ENCODE measurements at places on chromosomes 3 and 15. TPM values are rescaled to one million over a fixed set of nuclear protein-coding genes. Genes with fewer than 3 reads are reported as not detected.

ADAMTS17 gene
- total RNA-seq, result 2.7 TPM

ANKRD63 gene
- not detected for total RNA-seq

MON1A gene
- total RNA-seq, result 7.0 TPM

CLDN18 gene
- total RNA-seq, result 114 TPM

SLC30A4 gene
- 7.8 TPM for total RNA-seq

ZFYVE19 gene
- total RNA-seq, result 23.0 TPM

CCDC54 gene
- total RNA-seq, result not detected

MASP1 gene
- 0.71 TPM for total RNA-seq

CAMKV gene
- total RNA-seq, result not detected

AGBL1 gene
- total RNA-seq, result 8.7 TPM

ACP3 gene
- 66.4 TPM for total RNA-seq

BHLHE40 gene
- total RNA-seq, result 204 TPM

FOXL2NB gene
- not detected for total RNA-seq

PLOD2 gene
- total RNA-seq, result 73.9 TPM

ARHGEF26 gene
- total RNA-seq, result 34.8 TPM

TMEM212 gene
- total RNA-seq, result 11.5 TPM

CPN2 gene
- total RNA-seq, result not detected

GCHFR gene
- 85.5 TPM for total RNA-seq

VGLL3 gene
- total RNA-seq, result 32.8 TPM

CCK gene
- not detected for total RNA-seq

HIGD2B gene
- total RNA-seq, result not detected

KLHDC8B gene
- total RNA-seq, result 29.6 TPM

PTX3 gene
- 4.1 TPM for total RNA-seq

SLC24A1 gene
- total RNA-seq, result 11.1 TPM

CRABP1 gene
- total RNA-seq, result not detected

INAFM2 gene
- total RNA-seq, result 12.8 TPM
